ENCODE measurements at places on chromosomes 6 and 20.

DNA sequence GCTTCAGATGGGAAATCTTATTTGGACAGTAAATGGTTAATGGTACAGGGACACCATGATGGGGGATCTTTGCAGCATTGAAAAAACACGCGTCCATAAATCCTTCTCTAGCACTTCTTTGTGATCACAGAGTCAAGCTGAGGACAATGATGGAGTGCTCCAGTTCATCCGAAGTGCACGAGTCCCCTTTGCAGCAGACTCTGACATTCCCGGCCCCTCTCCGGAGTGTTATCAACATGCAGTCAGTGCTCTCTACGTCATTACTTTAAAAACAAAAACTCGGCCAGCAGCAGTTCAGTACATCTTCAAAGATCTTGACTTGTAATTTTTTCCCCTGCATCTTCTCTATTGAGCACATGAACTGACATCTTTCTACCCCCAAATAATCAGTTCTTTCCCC, 185.5 kb upstream of the AKAP12 start:
- no peak for DNase-seq

DNA sequence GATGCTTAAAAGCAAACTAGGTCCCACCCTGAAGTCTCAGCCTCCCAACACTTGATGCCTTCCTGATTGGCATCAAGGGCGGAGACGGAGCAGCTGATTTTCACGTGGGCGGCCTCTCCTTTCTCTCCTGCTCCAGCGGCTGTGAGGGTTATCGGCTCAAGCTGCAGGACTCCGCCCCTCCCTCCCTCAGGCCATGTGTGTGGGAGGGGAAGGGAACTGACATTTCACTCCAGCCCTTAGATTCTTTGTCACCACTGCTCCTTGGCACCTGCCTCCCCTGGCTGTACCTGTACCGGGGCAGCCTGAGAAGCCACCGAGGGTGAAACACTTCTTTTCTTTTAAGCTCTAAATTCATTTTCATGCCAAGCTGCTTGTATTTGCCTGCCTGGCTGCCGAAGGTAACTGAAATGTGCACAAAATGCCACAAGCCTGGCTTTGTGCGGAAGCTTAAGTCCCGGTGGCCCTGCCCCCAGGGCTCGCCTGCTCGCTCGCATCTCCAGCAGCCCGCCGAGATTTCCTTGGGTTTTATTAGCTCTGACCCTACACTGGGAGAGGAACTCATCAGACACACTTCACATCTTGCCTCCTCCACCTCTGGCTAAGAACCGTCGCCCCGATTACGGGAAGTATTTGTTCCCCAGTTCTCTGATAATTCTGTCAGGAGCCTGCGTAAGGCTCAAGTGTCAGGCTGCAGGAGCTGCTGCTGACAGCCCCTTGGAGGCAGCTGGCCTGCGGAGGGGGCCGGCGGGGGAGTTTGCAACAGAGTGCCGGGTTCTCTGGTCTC, 9.6 kb upstream of the CPNE5 start:
- DNase-seq: no peak

DNA sequence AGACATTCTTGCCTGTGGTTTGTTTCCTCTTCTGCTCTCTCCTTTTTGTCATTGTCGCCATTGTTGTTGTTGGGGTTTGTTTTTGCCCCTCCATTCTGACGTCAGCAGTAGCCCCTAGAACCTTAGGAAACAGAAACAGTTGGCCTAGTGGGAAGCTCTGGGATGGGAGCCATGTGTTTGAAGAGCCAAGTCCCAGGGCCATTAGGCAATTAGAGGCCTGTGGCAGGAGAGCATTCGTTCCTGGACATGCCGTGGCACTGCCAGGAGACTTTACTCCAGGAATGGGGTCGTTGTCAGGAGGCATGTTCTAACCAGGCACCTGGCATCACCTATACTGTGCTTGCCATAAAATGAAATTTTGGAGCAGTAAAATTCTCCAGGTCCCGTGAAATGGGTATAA, 39.7 kb downstream of the PPARD start:
- DNase-seq: no peak

GRCh38 chr6:142374091-142374770, 72.4 kb downstream of the ADGRG6 start:
- DNase-seq: no peak

GRCh38 chr20:58303547-58303946, 6.0 kb upstream of the RAB22A start:
- no peak for DNase-seq

- no peak for DNase-seq
Measured at GRCh38 chr6:18087396-18088165, 34.9 kb downstream of the NHLRC1 start.

- no peak for DNase-seq
Measured at GRCh38 chr6:12081771-12082170, 69.7 kb downstream of the HIVEP1 start.

GRCh38 chr6:18055714-18056382, 66.6 kb downstream of the NHLRC1 start:
- DNase-seq: no peak

DNA sequence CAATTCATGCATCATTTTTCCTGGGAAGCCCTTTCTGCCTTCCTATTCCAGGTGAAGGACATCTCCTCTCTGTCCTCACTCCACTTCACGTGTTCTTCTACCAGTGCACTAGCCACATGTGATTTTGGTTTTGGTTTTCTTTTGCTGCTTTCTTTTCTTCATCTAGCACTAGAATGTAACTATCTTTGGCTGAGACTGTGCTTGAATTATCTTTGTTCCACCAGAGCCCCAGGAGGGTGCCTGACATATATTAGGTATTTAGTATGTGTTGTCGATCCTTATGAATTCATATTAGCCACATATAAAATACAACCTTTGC, 79.9 kb downstream of the VGLL2 start:
- DNase-seq: no peak

DNA sequence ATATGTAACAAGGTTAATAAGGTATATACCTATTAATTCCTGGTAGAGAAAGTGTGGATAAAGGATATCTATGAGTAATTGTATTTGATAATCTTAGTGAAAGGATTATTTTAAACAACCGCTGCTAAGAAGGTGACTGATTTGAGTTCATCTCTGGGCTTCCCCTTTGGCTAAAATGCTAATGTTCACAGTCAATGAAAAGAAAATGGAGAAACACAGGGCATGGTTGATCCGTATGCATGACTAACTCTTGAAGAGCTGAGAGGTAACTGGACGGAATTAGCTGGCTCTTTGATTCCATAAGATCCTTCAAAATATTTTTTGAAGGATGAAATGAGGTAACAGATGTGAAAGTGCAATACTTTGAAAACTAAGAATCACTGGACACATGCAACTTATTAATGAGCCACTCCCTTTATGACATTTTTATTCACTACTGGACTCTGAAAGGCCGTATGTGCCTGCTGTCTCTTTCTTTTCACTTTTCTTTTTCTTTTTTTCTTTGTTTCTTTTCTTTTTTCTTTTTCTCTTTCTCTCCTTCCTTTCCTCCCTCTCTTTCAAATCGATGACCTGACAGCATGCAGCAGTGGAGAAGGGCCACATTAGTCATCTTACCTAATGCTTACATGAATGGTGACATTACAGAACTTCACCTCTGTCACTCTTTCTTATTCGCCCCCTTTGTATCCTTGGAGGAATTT, 464.6 kb downstream of the CDKAL1 start:
- peak; percentile 14 for DNase-seq

GRCh38 chr6:108630050-108630714, 69.5 kb downstream of the FOXO3 start:
- no peak for DNase-seq

DNA sequence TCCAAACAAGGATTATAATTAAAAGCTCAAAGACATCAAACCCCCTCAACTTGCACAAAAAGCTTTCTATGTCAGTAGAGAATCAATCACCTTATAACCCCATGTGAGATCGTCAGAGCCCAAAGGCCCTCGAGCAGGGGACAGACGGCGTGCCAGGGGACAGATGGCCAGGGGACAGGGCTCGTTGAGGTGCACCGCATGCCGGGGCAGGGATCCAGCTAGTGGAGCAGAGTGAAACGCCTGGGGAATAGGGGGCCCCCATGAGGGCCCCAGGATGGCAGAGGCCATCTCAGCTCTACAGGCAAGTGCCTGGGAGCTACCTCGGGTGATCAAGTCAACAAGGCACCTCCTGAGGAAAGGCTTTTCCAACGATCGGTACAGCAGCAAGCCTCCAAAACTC, 28.6 kb downstream of the DIDO1 start:
- DNase-seq: no peak

DNA sequence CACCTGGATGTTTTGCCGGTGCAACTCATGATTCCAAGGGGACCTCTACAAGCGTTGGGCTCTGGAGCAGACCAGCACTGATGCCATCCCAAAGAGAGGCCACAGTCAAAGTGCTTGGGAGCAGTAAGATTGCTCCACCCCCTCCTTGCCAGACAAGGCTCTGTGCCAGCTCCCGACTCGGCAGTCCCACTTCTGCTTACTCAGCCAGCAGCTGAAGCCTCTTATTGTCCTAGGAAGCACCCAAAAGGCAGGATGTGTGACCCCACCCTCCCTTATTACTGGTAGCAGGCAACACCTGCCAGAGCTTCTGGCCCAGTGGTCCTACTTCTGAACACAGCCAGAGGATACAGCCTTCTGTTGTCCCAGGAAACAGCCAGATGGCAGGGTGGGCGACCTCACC, 614.2 kb downstream of the TENT5A start:
- no peak for DNase-seq

GRCh38 chr6:110295451-110296165, 62.5 kb downstream of the METTL24 start:
- no peak for DNase-seq

GRCh38 chr6:26044140-26045064, 42.8 kb upstream of the HFE start:
- DNase-seq: no peak

- peak; percentile 78 for DNase-seq
Measured at GRCh38 chr20:49620364-49621240, 52.7 kb upstream of the PTGIS start.

DNA sequence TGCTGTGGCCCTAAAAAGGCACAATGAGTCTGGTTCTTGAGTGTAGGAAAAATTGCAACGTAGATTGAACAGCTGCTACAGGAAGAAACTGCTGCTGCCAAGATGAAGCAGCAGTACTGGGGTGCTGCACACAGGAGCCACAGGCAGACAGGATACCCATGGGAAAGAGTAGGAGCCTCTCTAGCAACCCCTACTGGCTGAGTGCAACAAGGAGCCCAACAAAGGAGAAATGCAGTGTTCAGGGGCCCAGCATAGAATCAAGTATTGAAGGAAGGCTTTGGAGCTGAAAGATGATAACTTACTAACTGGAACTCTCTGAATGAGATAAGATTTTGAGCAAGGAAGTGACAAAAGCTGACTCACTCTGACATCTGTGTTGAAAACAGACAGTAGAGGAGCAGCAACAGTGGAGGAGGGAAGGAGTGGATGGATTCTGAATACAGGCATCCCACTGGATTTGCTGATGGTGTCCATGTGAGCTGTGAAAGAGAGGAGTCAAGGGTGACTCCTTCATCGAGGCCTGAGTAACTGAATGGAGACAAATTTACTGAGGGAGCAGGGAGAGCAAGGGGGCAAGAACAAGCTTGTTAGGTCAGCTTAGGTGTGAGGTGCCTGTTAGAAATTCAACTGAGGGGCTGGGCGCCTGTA, 534.7 kb upstream of the JARID2 start:
- DNase-seq: peak; percentile 60

- DNase-seq: peak; percentile 20
Measured at GRCh38 chr6:130575971-130576370, 210.2 kb downstream of the TMEM200A start.

- DNase-seq: no peak
Measured at GRCh38 chr20:47888351-47888750, 103.1 kb upstream of the SULF2 start.

- no peak for DNase-seq
Measured at GRCh38 chr20:60553095-60553494, 594.9 kb downstream of the CDH26 start.

- DNase-seq: no peak
Measured at GRCh38 chr6:26502165-26502564, 2.1 kb downstream of the BTN1A1 start.

DNA sequence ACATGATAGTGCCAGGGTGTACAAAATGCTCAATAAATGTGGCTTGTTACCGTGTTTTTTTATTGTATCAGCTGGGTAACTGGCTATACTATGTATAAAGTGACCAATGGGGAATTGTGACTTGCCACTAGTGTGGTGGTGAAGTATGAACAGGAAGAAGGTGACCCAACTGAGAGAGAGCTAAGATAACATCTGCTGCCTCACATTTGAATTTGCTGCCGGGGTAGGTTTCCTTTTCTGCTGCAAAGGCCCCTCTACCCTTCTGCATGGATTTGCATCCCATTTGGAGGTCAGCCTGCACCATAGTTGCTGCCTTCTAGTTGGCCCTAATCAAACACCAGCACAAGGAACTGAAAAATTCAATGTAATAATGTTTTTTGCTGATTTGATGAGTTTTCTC, 24.1 kb downstream of the IL17A start:
- DNase-seq: peak; percentile 25

GRCh38 chr6:20877008-20877937, 343.0 kb downstream of the CDKAL1 start:
- peak; percentile 79 for DNase-seq

GRCh38 chr6:13287104-13287503, 41.2 kb downstream of the TBC1D7 start:
- no peak for DNase-seq

- no peak for DNase-seq
Measured at GRCh38 chr6:80771941-80772340, 665.5 kb downstream of the BCKDHB start.

Measured in GM10248 (cell line).